ENCODE measurements at places on chromosomes 5 and 9.

GRCh38 chr9:2623288-2624050, 1.9 kb downstream of the VLDLR start:
- no peak for DNase-seq

DNA sequence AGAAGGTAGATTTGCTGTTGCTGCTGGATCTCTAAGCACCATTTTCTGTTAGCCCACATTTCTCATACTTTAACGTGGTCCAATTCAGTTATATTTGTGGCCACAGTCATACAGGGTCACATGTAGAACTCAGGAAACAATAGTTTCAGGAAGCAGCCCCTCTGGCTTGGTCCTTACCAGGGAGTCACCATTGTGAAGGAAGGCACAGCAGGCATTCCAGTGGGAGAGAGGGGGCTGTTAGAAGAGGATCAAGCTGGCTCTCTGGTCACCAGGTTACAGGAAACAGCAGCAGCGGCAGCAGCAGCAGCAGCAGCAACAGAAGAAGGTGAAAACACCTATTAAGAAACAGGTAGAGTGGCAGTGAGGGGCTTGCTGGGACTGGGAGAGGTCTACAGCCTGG, 14.5 kb downstream of the C9orf43 start:
- DNase-seq = no peak

DNA sequence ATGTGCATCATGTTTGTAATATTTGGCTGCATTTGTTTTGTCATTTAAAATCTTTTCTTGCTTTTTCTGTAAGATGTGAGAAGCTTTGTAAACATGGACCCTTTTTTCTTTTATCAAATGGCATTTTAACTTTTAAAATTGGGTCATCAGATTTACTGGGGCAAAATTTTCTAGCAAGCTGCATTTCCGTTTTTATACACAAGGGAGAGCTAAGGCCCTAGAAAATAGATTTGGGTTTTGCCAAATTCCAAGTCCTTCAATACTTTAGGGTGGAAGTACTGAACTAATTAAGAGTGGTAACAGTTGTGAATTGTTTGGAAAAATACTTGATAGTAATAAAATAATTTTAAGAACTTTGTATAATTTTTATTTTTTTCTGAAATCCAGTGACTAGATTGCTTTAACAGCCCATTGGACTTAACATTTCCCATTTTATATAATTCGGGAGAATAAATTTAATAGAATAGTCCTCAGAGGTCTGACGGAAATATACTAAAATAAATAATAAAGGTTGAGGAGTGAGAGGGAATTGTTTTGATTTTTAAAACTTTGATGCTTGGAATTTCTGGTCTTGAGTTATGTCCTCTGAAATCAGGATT, 117.4 kb downstream of the SMARCA2 start:
- no peak for DNase-seq

DNA sequence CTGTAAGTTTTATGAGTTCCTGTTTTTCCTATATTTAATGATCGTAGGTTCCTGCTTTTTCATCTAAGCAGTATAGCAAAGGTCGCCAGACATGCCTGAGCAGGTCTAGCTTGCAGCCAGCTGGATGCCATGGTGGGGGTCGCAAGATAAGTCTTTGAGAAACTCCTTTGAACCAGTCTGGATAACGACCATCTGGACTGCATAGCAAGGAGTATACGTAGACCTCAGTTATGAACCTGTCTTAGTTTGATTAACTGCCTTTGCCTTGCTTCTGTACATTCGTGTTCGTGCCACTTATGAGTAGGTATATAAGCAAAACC, 8.4 kb upstream of the SPATA31E1 start:
- no peak for DNase-seq

GRCh38 chr5:160011471-160011870, 2.5 kb downstream of the TTC1 start:
- no peak for DNase-seq

- DNase-seq = no peak
Measured at GRCh38 chr5:73367650-73368049, 80.9 kb downstream of the FOXD1 start.

DNA sequence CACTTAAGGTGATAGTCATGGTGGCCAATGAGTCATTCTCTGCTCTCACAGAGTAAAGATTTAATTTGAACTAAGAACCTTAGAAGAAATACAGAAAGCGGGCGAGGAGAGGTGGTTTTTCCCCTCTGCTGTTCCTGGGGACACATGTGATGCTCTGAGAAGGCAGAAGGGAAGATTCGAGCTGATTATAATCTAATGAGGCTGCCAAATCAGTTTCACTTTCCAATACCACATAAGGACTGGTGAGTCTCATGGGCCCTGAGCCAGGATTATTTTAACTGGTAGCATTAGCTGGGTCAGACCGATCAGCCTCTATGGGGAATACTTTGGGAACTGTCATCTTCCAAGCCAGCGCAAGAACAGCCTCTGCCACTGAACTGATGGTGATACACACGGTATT, 116.5 kb downstream of the SLC1A3 start:
- DNase-seq = peak; percentile 16

DNA sequence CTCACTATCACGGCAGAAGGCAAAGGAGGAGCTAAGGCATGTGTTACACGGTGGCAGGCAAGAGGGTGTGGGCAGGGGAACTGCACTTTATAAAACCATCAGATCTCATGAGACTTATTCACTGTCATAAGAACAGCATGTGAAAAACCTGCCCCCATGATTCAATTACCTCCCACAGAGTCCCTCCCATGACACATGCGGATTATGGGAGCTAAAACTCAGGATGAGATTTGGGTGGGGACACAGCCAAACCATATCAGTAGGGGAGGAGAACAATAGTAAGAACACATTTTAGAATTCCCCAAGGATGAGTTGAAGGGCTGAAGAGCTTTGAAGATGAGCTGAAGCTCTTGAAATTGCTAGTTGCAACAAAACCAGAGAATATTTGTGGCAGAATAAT, 287.9 kb downstream of the SMARCA2 start:
- DNase-seq = no peak

GRCh38 chr9:18707489-18708205, 233.7 kb downstream of the ADAMTSL1 start:
- no peak for DNase-seq

DNA sequence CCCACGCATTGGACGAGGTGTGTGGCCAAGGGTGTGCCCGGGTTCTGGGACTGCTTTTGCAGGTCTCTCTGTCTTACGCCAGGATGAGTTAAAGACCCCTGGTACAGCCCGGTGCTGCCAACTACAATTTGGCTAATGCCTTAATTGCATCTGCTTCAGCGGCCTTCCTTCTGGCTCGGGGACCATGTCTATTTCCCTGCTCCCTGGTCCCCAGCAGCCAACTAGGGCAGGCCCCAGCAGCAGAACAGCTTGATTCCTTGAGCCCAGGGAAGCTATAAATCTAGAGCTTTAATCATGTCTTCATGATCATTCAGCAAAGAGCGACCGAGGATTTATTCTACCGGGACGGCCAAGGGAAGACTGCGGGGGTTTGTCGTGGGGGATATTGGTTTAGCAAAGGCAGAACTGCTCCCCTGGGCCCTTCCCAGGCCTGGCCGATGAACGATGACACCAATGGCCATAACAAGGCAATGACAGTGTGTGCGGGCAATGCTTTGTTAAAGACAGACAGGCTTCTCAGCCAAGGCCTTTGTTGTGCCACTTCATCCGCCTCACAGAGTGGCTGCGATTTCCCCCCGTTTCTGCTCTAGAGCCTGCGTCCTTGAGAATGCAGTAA, 51.4 kb downstream of the CFAP77 start:
- DNase-seq = no peak

DNA sequence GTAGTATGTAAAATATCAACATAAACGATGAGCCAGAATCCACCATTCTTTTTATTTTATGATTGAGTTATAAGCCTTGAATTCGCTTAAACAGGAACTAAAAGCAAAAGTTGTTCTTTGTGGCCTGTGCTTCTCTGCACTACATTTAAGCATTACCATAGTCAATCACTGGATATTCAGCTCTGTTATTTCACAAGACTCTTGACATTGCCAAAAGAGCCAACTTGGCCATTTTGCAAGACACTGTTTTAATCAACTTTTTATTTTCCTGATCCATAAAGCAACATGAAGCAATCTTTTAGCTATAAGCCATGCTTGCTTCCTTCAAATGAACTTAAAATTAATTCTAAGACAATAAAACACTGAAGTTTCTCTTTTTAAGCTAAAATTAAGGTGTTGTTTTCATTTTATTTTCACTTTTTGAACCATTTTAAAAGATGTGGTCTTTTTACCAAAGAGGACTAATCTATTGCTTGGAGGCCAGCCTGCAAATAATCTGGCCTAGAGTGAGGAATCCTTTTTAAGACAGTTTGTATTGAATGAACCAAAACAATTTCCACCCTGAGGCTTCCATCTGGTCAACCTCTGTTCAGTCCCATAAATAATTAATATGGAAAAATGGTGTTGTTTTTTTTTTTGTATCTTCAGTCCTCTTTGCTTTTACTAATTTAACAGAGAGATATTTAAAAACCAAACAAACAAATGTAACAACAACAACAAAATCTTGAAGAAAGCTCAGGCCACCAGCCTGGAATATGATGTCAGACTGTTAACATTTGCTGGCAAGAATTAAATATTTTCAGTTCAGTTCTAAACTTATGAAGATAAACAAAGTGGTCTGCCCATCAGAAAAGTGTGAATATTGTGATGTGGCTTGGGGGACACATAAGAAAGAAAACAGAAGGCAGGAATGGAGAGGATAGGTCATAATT, 274.4 kb downstream of the MARCHF11 start:
- no peak for DNase-seq

GRCh38 chr5:107195890-107196395, 474.8 kb downstream of the EFNA5 start:
- no peak for DNase-seq
